ENCODE measurements at places on chromosomes 13 and 19.

DNA sequence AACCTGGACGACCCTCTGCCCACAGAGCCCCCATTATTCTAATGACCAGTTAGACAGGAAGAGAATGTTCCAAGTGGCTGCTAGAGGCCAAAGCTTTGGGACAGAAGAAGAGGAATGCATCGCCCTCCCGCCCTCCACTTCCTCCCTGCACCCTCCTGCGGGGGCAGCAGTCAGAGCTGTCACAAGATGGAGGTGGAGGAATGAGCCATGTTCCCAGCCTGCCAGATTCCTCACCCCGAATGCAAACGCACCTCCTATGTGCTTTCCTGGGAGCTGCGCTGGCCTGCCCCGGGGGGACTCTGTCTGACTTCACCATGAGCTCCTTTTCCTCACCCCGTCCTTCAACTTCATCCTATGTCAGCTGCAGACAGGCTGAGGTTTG, 1.7 kb downstream of the YJEFN3 start:
- DNase-seq: no peak

- DNase-seq: no peak
Observed at GRCh38 chr19:56966225-56966696, 125.7 kb upstream of the PEG3 start.

GRCh38 chr19:18389726-18390064, 3.7 kb downstream of the GDF15 start:
- DNase-seq: no peak

- no peak for DNase-seq
Observed at GRCh38 chr13:41751734-41752445, 209.0 kb downstream of the VWA8 start.

DNA sequence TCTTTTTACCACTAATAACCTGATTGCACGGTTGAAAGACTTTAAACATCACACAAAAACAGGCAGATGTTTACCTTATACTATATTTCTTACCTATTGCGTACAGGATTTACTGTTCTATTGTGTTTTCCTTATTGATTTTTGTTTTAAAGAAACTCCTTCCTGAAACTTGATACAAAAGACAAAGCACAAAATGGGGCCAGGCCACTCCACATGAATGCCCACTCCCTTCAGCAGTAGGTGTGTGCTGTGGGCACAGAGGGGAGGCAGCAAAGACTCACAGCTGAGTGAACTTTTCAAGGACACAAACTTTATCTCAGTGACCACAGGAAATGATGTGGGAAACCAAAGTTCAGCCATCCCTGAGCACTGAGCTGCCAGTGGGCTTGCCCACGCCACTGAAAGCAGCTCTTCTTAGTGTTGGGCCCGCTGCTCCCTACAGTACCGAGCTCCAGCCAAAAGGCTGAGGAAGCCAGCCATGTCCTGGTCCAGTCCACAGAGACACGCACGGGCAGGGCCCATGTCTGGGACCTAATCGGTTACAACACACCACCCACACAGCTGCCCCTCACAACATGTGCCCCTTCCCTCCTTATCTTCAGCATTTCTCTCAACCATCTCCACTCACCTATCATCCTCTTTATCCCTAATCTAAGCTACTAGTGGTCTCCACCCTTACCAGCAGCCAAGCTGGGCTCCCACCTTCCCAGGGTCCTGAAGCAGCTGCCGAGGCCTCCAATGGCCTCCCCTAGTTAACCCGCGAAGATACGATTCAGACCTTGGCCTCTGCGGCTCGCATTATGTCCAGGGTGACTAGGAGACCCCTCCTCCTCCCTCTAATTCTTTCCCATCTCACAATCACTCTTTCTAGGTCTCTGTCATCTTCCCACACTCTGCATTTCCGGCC, 39.5 kb downstream of the ATP7B start:
- no peak for DNase-seq

- no peak for DNase-seq
Observed at GRCh38 chr13:87355451-87355850, 315.7 kb upstream of the SLITRK5 start.

DNA sequence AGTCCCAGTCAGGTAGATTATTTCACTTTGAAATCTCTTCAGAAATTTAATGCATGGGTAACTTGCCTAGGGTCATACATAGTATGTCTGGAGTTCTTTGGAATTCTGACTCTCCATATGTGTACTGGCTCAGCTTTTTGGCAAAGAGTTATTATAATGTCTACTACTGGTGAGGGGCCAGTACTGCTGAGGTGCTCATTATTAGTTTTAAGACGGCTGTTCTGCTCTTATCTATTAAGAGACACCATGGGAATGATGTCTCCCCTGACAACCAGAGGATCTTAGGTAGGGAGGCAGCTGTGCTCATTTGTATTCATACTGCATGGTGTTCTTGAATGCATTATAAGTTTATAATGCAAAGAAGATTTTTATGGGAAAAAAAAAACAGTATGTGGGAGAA, 184.1 kb downstream of the RGCC start:
- no peak for DNase-seq

DNA sequence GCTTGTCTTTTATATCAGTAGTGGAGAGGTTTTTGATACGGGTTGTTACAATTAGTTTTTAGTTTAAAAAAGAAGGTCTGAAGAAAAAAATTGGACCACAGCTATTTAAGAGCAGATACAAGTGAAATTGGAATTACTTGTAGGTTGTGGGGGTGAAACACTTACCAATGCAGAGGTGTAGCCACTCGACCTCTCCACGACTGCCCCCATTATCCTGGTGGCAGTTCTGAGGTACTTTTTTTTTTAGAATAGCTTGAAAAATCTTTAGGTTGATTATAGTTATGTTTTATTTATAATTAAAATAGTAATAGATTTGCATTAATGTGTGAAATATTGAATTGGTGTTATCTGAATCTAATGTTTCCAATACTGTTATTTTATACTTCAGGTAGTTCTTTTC, 60.7 kb downstream of the PAN3 start:
- peak; percentile 9 for DNase-seq

- no peak for DNase-seq
Observed at GRCh38 chr13:113465300-113465699, 12.0 kb upstream of the ADPRHL1 start.

GRCh38 chr13:78592584-78592983, 10.8 kb downstream of the POU4F1 start:
- no peak for DNase-seq

DNA sequence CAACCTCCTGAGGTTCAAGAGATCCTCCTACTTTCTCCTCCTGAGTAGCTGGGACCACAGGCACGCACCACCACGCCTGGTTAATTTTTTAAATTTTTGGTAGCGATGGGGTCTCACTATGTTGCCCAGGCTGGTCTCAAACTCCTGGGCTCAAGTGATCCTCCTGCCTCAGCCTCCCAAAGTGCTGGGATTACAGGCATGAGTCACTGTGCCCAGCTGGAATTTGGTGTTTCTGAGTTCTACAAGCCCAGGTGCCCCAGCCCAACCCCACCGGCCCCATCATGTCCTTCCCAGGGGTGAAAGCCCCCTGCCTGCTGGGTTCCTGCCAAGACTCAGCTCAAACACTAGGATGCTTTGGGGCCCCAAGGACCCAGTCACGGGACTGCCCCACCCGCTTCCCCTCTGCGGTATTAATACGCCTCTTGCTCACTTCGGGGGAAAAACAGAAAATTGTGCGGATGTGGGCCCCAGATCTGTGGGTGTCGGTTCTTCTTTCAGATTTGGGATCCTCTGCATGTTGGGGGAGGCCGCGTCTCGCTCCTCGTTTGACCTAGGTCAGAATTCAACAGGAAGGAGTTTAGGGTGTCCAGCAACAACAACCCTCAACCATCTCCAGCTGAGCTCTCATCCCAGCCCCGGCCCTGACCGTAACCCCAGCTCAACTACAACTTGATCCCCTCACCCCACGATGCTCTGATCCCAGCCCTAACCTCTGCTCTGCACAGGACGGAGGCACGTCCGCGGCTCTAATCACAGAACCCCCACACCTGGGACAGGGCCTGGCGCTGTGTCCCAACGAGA, 3.7 kb upstream of the FCER2 start:
- DNase-seq: no peak

GRCh38 chr13:23384111-23384510, 49.4 kb downstream of the SACS start:
- DNase-seq: no peak

GRCh38 chr13:35479038-35479492, 2.6 kb upstream of the MAB21L1 start:
- DNase-seq: no peak

GRCh38 chr19:18424890-18425514, 5.8 kb downstream of the SSBP4 start:
- no peak for DNase-seq

GRCh38 chr19:45508861-45509691, 1.8 kb downstream of the VASP start:
- DNase-seq: peak; percentile 56

DNA sequence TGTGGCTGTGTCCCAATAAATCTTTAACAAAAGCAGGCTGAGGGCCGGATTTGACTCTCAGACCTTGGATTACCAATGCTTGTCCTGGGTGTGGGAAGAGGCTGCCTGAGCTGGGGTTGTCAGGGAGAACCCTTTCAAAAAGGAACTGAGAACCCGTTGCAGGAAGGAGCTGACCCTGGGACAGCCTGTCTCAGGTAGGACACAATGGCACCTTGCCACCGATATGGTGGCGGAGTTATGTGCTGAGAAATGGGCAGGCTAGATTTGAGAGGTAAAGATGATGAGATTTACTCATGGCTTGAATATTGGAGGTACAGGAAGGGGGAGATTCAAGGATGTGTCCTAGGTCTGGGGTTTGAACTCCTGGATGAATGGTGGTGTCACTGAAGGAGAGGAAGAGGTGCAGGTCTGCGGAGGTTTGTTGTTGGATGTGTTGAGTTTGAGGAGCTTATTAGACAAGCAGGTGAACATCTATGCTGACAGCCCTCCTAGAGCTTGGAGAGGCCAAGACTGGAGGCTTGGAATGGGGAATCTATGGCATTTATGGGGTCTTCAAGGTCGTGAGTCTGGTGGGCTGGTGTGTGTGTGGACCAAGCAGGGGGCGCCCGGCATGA, 7.2 kb downstream of the PLEKHF1 start:
- no peak for DNase-seq

GRCh38 chr13:52127783-52128702, 830 bp downstream of the NEK5 start:
- DNase-seq: peak; percentile 70

- no peak for DNase-seq
Observed at GRCh38 chr13:110294146-110294545, 12.8 kb downstream of the COL4A1 start.

DNA sequence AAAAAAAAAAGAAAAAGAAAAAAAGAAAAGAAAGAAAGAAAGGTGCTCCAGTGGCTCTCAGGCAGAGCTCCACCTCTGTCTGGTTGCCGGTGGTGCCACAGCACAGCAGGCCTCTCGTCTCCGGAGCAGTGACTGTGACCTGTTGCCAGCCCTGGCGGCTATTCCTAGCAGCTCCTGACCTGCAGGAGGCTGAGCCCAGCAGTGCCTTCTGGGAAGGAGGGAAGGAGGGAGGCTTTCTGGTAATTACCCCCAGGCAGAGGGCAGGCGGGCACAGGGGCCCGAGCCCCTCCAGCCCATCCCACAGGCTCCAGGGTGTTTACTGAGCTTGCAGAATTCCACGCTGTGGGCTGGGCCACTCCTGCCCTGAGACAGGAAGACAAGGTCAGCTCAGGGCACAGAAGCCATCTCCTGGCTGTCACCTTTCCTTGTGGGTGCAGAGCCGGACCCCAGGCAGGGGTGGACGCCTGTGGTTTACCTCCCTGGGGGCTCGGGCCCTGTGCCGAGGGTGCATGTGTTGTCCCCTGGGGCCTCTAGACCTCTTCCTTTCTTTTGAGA, 77.9 kb downstream of the GNG7 start:
- DNase-seq: peak; percentile 34

- DNase-seq: peak; percentile 60
Observed at GRCh38 chr19:5354403-5354802, 13.8 kb upstream of the PTPRS start.

DNA sequence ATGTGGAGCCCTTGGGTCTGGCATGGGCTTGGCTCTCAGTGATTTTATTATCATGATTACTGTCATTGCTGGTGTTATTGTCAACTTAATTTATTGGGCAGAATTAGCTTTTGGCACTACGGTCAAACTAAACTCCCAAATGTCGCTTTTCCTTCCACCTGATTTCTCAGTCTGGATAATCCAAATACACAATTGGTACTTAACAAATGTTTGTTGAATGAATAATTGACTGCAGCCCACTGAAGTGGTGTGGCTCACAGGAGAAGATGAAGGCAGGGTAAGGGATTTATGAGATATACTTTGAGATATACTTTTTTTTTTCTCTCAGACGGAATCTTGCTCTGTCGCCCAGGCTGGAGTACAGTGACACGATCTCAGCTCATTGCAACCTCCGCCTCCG, 1.5 kb downstream of the COLGALT1 start:
- no peak for DNase-seq

DNA sequence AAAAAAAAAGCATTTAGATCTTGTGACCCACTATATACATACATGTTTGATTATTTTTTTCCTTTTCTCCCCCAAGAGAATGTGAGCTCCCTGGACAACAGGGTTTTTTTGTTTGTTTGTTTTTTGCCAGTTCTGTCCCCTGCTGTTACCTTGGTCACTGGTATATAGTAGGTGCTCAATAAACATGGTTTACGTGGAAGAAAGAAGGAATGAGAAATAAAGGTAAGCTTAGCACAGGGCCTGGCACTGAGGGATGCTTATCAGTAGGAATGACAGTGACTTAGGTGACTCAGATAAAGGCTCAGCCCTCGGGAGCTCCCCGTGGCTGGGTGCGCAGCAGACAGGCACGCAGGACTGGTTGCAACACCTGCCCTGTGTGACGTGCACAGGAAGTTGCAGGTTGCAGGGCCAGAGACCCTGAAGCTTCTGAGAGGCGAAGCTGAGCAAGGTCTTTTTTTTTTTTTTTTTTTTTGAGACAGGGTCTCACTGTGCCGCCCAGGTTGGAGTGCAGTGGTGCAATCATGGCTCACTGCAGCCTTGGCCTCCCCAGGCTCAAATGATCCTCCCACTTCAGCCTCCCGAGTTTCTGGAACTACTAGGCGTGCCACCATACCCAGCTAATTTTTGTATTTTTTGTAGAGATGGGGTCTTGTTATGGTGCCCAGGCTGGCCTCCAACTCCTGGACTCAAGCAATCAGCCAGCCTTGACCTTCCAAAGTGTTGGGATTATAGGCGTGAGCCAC, 10.3 kb upstream of the PAK4 start:
- DNase-seq: no peak

DNA sequence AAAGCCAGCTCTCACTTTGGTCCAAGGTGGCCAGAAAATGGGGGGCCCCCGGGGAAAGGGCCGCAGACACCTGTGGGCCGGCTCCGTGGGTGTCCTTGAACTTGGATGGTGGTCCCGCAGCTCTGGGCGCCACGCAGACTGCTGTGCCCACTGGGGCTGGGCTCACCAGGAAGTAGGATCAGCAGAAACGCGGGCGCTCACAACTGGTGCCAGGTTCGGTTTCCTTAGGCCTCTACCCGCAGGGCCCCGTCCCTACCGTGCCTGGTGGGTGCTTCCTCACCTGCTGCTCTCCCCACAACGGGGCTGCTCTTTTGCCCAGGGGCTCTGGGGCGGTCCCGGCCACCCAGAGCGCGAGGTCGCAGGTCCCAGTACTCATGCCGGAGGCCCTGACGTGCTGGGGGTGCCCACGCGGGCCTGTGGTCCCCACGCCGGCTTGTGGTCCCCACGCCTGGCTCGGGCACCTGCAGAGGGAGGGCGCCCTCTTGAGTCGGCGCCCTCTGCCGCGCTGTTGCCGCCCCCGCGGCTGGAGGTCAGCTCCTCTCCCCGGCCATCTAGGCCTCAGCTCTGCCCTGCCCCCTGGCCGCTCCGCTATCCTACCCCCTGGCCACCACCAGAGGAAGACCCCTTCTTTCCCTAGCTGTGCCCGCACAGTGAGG, 1303.6 kb downstream of the UQCRFS1 start:
- no peak for DNase-seq

- no peak for DNase-seq
Observed at GRCh38 chr13:105569816-105570215, 965.6 kb downstream of the EFNB2 start.

Measured in HEK293T (cell line).